ENCODE measurements at places on chromosomes 12 and 14. TPM values are rescaled to one million over a fixed set of nuclear protein-coding genes. Genes with fewer than 3 reads are reported as not detected.

The C12orf42 gene
- 0.16 TPM for polyA plus RNA-seq

The ARMH4 gene
- 3.8 TPM for polyA plus RNA-seq

The TESPA1 gene
- 1.6 TPM for polyA plus RNA-seq

The GALC gene
- polyA plus RNA-seq: 119 TPM

DNA sequence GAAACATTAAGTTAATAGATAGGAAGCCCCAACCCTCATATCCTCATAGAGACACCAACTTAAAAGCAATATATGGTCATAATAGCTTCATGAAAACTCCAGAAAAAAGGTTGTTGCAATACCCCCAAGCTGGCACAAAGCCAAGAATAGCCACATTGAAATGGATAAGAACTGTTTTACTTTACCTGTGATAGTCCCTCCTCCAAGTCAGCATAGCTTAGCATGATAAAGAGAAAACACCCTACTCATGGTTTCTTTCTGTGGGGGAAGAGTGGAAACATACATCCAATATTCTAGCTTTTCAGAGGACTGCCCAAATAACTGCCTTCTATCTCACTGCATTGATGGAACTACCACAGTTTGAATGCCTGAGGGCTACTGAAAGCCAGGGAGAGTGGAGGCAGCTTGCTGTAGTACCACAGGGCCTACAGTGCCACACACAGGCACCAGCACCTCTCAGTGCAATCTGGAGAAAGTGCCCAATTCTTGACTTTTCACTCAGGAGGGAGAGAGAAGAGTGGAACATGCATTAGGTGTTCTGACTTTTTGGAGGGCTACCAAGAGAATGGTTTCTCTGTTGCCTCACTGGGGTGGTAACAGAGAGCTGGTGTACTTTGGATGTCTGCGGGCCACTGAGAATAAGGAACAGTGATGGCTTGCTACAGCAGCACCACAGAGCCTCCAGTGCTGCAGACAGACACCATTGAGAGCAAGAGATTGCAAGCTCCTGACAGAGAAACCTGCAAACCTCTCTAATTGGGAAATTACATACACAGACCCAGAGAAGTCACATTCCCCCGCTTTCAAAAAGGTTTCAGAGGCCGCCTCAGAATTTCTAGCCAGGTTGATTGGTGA is 157.1 kb upstream of the GARIN2 start:
- H3K4me1 ChIP-seq: no peaks in the 10 kb centered on the region
- DNase-seq: no peak
- no peak overlapping the region for H3K4me3 ChIP-seq
- no peaks in the 10 kb centered on the region for H3K27me3 ChIP-seq
- no peak overlapping the region for H3K27ac ChIP-seq

- H3K36me3 ChIP-seq: no peaks in the 10 kb centered on the region
- H3K27ac ChIP-seq: no peak overlapping the region
- H3K27me3 ChIP-seq: no peaks in the 10 kb centered on the region
- H3K4me3 ChIP-seq: no peak overlapping the region
- DNase-seq: no peak
These were observed 291.5 kb downstream of the NELL2 start for GRCh38 chr12:44584625-44585024.

DNA sequence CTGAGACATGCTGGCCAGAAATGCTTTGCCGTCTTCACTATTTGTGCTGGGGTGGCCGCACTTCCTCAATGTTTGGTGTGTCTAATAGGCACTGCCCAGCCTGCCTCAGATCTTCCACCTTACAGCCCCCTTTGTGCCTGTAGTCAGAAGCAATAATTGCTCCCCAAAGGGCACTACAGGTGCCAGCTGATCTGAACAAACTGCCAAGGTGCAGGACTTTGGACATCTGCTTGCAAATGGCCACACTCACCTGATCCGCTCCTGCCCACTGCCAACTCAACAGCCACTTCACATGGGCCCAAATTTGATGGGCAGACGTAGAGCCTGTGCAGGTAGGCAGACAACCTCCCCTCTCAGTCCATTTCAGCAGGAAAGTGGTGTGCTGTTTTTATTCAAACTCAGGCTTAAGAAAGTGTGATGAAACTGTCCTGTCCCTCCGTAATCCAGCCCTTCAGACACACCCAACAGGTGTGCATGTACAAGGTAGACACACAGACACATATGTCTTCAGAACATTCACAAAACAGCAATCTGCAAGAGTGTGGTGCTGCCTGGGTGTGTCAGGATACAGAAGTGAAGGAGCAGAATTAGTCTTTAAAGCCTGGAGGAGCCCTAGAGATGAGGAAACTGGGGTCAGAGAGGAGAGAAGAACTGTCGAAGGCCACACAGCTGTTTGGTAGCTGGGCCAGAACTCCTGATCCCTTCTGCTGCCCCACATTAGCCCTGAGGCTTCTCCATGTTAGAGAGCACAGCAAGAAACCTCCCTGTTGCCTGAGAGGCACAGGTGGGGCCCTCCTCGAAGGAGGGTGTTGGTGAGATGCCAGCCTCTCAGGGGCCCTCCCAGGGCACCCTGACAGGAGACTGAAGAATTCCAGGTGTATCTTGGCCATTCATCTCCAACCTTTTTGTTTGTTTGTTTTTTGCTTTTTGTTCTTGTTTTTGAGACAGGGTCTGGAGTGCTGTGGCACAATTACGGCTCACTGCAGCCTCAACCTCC is 4.4 kb upstream of the KRT75 start:
- peaks cover 3% of the 10 kb centered on the region for H3K27me3 ChIP-seq
- no peak overlapping the region for H3K4me3 ChIP-seq
- no peaks in the 10 kb centered on the region for H3K36me3 ChIP-seq
- no peaks in the 10 kb centered on the region for H3K4me1 ChIP-seq
- H3K27ac ChIP-seq: no peak overlapping the region
- DNase-seq: no peak

DNA sequence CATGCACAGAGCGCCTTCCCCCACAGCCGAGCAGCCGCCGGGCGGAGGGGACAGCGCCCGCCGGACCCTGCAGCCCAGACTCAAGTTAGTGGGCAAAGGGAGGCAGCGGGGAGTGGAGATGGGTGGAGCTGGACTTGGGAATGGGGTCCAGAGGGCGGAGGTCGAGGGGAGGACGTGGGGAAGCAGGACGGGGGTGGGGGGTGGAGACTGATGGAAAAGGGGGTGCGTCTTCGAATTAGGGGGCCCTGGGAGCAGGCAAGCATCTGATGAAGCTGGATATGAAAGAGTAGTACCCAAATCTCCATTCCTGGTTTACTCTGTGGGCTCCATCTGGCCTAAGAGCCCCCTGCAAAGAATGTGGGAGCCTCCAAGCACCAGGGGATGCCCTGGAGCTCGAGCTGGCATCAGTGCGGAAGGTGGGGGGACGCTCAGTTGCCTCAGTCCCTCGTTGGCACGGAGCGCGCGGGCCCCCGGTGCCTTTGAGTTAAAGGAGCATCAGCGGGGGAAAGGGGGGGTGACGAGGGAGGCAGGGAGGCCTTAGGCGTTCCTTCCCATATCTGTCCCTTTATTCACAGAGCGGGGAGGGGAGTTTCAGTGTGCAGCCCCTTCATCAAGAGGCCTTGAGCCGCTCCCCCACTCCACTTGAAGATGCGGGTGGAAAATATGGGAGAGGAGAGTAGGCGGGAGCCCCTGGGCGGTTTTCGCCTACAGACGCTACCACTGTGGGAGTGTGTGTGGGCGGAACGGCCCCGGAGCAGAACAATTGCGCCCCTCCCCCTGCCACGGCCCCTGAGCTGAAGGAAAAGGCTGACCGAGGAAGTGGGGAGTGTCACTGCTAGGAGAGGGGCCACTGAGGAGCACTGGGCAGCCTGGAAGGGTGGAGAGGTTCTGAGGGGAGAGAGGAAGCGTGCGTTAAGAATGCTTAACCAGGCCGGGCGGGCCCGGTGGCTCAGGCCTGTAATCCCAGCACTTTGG is 644 bp downstream of the NAB2 start:
- no peaks in the 10 kb centered on the region for H3K27me3 ChIP-seq
- peaks cover 34% of the 10 kb centered on the region for H3K36me3 ChIP-seq
- peak overlapping the region; percentile 86 for H3K27ac ChIP-seq
- peak; percentile 79 for DNase-seq

DNA sequence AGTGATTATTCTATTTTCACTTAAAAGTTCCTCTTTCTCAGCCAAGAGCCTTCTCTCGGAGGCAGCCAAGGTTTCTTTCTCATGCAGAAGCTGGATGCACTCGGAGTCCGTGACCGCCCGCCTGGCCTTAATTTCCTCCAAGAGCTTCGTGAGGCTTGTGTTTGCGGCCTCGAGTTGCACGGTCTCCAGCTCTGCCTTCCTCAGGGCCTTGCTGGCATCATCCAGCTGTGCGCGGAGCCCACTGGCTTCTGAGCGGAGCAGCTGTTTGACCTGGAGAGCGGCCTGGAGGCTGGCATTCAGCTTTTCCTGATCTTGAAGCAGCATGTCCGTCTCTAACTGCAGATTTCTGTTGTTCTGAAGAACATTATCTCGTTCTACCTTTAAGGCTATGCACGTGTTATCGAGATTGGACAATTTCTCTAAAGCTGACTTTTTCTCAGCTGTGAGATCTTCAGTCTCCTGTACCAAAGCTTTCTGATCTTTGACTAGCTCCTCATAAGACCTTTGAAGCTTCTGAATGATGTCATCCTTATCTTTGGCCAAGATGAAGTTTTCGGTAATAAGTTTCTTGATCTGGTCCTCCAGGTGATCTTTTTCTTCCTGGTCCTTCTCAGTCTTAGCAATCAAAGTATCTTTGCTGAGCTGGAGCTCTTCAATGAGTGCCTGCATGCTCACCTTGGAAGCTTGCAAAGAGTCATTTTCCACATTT is 57.2 kb upstream of the VPS33A start:
- peaks cover 54% of the 10 kb centered on the region for H3K36me3 ChIP-seq
- H3K27ac ChIP-seq: no peak overlapping the region
- H3K4me1 ChIP-seq: no peaks in the 10 kb centered on the region
- no peak for DNase-seq
- no peaks in the 10 kb centered on the region for H3K27me3 ChIP-seq

- H3K36me3 ChIP-seq: no peaks in the 10 kb centered on the region
- H3K4me3 ChIP-seq: no peak overlapping the region
- no peak overlapping the region for H3K27ac ChIP-seq
- H3K4me1 ChIP-seq: no peaks in the 10 kb centered on the region
These were observed 76.6 kb downstream of the RNF34 start for GRCh38 chr12:121476477-121476876.

- peak; percentile 41 for DNase-seq
- no peaks in the 10 kb centered on the region for H3K36me3 ChIP-seq
- no peaks in the 10 kb centered on the region for H3K4me1 ChIP-seq
These were observed 43.5 kb downstream of the DNAI7 start for GRCh38 chr12:25151476-25151875.

DNA sequence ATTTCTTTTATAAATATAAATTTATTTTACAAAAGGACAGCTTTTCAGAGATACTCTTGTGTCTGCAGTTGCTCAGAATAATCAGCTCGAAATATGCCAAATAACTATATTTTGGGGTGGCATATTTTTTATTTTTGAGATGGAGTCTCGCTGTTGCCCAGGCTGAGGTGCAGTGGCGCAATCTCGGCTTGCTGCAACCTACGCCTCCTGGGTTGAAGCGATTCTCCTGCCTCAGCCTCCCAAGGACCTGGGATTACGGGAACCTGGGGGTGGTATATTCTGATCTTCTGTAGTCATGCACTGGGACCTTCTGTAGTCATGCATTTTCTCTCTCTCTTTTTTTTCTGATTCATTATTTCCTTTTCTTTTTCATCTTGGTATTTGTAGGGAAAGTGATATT is 135.0 kb upstream of the AMIGO2 start:
- H3K27ac ChIP-seq: no peak overlapping the region
- H3K4me3 ChIP-seq: no peak overlapping the region
- H3K27me3 ChIP-seq: no peaks in the 10 kb centered on the region
- DNase-seq: no peak

GRCh38 chr14:26163761-26164160 is 434.1 kb downstream of the NOVA1 start:
- no peaks in the 10 kb centered on the region for H3K36me3 ChIP-seq

- H3K4me3 ChIP-seq: no peak overlapping the region
- DNase-seq: no peak
- no peak overlapping the region for H3K27ac ChIP-seq
- H3K27me3 ChIP-seq: peaks cover 25% of the 10 kb centered on the region
- no peaks in the 10 kb centered on the region for H3K36me3 ChIP-seq
These were observed 329.8 kb upstream of the SFSWAP start for GRCh38 chr12:131380965-131381705.

GRCh38 chr14:64681796-64682710 is 22.2 kb upstream of the PLEKHG3 start:
- H3K27me3 ChIP-seq: no peaks in the 10 kb centered on the region
- H3K27ac ChIP-seq: peak overlapping the region; percentile 39
- peak; percentile 58 for DNase-seq
- H3K4me1 ChIP-seq: peaks cover 10% of the 10 kb centered on the region
- H3K36me3 ChIP-seq: no peaks in the 10 kb centered on the region

DNA sequence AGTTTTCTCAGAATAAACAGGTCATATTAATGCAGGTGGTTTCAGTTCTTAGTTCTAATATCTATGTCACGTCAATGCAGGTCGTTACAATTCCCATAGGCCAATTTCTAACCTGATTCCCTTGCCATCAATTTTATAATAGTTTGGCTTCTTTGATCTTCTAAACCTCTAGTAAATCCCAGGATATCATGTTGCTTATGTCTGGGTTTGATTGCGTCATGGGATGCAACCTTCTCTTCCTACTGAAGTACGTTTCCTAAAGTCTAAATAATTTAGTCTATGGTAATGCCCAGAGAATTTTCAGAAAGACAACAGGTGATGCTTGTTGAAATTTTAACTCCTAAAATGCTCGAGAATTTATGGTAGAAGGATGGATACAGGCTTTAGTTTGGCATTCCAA is 19.2 kb downstream of the TAS2R7 start:
- H3K36me3 ChIP-seq: no peaks in the 10 kb centered on the region
- no peaks in the 10 kb centered on the region for H3K4me1 ChIP-seq
- no peak for DNase-seq
- no peak overlapping the region for H3K4me3 ChIP-seq
- no peaks in the 10 kb centered on the region for H3K27me3 ChIP-seq
- no peak overlapping the region for H3K27ac ChIP-seq

GRCh38 chr12:6383572-6384498 is at the start of gene LTBR:
Gene LTBR, plus strand, starts transcription at chr12:6384162. Its CDS starts 197 bp downstream, at chr12:6384359.
- peak within 1 kb of the TSS; percentile 92 for H3K27ac ChIP-seq
- peak within 1 kb of the TSS; percentile 75 for H3K4me3 ChIP-seq
- H3K36me3 ChIP-seq: peaks cover 30% of the 10 kb centered on the region

- peaks cover 46% of the 10 kb centered on the region for H3K4me1 ChIP-seq
- peak overlapping the region; percentile 81 for H3K27ac ChIP-seq
- H3K4me3 ChIP-seq: no peak overlapping the region
- no peaks in the 10 kb centered on the region for H3K27me3 ChIP-seq
These were observed 27.7 kb upstream of the TMED10 start for GRCh38 chr14:75204116-75204515.

GRCh38 chr12:92439420-92439805 is 263.4 kb upstream of the PLEKHG7 start:
- H3K27me3 ChIP-seq: no peaks in the 10 kb centered on the region
- no peaks in the 10 kb centered on the region for H3K36me3 ChIP-seq
- no peak overlapping the region for H3K27ac ChIP-seq
- no peaks in the 10 kb centered on the region for H3K4me1 ChIP-seq

GRCh38 chr12:123111498-123112165 is 39.3 kb downstream of the PITPNM2 start:
- DNase-seq: no peak
- no peak overlapping the region for H3K4me3 ChIP-seq
- H3K4me1 ChIP-seq: no peaks in the 10 kb centered on the region
- H3K27ac ChIP-seq: no peak overlapping the region
- peaks cover 12% of the 10 kb centered on the region for H3K36me3 ChIP-seq

GRCh38 chr14:45251912-45252311 is 1.1 kb downstream of the MIS18BP1 start:
- H3K27ac ChIP-seq: peak overlapping the region; percentile 92
- peak; percentile 43 for DNase-seq
- no peaks in the 10 kb centered on the region for H3K27me3 ChIP-seq
- no peaks in the 10 kb centered on the region for H3K4me1 ChIP-seq
- H3K4me3 ChIP-seq: peak overlapping the region; percentile 75
- no peaks in the 10 kb centered on the region for H3K36me3 ChIP-seq
